Activated CD8-positive, alpha-beta memory T cell treated with anti-CD3 and anti-CD28 coated beads, Interleukin-2, amount 10 ng/mL, durations not matched to agents 7 days and 5 days (primary cell): ENCODE measurements at places on chromosomes 7 and 10. TPM values are rescaled to one million over a fixed set of nuclear protein-coding genes. Genes with fewer than 3 reads are reported as not detected.

The FGFR2 gene
- total RNA-seq = not detected

The GPRIN2 gene
- not detected for total RNA-seq

The INMT gene
- 0.12 TPM for total RNA-seq

- DNase-seq = no peak
Measured at GRCh38 chr10:33174674-33175434, 159.6 kb downstream of the NRP1 start.

The VAX1 gene
- total RNA-seq = not detected

DNA sequence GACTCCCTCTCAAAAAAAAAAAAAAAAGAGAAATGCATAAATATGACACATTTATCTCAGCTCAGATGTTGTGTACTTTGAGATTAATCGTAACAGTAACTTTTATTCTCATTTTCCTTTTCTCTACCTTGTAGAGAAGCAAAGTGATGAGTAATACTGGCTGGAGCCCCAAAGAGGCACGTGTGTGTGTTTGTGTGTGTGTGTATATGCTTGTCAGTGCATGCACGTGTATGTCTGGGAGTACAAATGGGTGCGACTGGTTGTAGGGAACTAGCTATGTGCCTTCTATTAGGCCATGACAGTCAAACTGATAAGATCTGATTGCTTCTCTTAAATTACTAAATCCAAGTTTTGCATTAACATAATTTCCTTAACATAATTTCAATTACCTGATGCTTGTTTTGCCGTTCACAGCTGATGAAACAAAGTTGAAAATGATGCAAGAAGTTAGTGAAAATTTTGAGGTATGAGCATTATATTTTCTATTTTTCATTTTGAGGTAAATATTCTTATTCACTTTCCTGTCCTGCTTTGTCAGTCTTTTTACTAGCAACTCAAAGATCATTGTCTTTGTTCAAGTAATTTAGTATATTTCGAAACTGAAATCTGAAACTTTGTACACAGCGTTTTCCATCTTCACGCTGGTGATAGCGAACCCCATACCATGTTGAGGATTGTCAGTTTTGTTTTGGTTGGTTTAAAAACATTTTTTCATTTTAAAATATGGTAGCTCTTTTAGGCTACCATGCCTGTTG is 3.4 kb downstream of the TRRAP start:
- no peak for DNase-seq

The ABCB4 gene
- not detected for total RNA-seq

DNA sequence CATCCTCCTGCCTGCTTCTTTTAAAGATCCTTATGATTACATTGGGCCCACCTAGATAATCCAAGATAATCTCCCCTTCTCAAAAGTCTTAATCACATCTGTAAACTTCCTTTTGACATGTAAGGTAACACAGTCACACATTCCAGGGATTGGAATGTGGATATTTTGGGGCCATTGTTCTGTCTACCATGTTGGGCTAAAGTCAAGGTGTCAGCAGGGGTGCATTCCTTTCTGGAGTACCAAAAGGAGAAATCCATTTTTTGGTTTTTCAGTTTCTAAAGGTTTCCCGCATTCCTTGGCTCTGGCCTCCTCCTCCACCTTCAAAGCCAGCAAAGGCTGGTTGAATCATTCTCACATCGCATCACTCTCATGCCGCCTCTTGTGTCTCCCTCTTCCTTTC is 197.6 kb upstream of the NFE2L3 start:
- no peak for DNase-seq

- no peak for DNase-seq
Measured at GRCh38 chr10:14380746-14381145, 50.0 kb upstream of the FRMD4A start.

DNA sequence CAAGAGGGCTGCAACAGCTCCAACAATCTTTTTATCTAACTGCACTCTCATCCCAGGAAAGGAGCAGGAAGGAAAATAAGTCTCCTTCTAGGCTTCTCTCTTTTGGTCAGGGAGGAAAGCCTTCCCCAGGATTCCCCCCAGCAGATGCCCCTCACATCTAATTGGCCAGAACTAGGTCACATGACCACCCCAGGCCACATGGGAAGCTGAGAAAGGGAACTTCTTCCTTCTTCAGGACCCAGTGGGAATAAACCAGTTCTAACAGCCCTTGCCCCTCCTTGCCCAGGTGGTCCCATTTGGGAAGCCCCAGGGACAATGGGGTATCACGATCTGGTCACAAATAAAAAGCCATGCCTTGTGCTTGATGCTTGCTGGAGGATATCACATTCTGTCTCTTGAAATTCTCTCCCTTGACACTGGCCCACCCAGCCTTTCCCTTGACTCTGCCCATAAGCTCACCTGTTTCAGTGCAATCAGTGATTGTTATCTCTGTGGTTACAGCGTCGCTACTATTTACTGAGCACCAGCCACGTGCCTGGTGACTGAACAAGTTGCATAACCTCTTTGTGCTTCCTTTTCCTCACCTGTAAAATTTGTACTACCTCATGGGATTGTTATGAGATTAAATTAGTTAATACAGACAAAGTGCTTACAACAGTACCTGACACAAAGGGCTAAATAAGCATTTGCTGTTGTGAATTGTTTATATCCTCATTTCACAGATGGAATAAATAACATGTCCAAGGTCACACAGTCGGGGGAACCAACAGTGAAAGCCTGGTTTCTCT is 9.0 kb upstream of the TACR2 start:
- DNase-seq = no peak

DNA sequence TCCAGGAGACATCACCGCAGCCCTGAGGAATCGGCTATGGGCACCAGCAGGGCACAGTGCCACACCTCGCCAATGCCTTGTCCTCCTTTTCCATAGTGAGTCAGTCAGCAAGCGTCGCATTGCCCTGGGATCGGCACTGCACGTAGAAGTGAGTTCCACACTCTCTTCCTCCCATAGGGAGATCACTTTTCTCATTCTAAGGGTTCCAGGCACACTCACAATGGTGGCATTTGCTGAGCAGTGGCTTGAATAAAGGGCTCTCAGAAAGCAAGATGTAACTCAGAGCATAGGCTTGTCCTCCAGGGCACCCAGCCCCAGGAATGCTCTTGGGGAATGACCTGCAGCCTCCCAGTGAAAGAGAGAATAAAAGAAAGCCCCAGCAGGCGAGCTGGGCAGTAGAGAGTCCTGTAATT is 1.1 kb upstream of the VIM start:
- DNase-seq = no peak
